ENCODE measurements at places on chromosomes 3 and 15.

DNA sequence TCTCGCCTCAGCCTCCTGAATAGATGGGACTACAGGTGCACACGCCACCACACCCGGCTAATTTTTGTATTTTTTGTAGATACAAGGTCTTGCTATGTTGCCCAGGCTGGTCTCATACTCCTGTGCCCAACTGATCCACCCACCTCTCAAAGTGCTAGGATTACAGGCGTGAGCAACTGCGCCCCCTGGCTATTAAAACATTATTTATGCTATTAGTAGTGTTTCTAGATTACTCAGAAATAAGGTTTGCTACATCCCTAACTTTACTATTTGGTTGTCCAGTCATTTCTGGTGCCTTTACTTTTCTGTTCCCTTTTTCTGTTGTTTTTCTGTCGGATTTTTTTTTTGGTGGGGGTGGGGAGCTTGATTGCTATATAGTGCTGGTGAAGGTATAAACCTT is 393.6 kb upstream of the TPM1 start:
- DNase-seq = no peak

GRCh38 chr3:122013448-122013925 is 8.6 kb downstream of the ILDR1 start:
- DNase-seq = no peak

- no peak for DNase-seq
Observed at GRCh38 chr3:189577050-189577951, 53.9 kb upstream of the TP63 start.

GRCh38 chr15:67023517-67024313 is 41.7 kb upstream of the SMAD3 start:
- no peak for DNase-seq

GRCh38 chr3:27193056-27193455 is 176.1 kb downstream of the NEK10 start:
- DNase-seq = no peak

DNA sequence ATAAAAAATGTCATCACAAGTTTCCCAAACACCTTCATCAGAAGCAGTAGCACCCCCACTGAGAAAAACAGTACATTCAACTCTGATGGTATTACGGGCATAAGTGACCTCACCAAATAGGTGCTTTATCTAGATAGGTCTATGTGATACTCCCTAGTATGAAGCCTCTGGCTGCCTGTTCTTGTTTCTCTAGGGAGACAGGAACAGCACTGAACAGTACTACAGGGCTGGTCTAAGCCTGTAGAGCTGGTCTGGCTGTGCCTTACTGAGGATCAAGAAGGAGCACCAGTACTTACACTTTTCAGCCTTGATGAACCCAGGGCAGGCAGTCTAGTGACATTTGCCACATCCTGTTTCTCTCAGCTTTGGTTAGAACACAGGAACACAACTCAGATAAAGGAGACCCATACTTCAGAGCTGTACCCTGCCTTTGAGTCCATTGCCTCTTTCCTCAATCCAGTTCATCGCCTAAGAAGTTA is 35.9 kb downstream of the OXNAD1 start:
- DNase-seq = no peak

DNA sequence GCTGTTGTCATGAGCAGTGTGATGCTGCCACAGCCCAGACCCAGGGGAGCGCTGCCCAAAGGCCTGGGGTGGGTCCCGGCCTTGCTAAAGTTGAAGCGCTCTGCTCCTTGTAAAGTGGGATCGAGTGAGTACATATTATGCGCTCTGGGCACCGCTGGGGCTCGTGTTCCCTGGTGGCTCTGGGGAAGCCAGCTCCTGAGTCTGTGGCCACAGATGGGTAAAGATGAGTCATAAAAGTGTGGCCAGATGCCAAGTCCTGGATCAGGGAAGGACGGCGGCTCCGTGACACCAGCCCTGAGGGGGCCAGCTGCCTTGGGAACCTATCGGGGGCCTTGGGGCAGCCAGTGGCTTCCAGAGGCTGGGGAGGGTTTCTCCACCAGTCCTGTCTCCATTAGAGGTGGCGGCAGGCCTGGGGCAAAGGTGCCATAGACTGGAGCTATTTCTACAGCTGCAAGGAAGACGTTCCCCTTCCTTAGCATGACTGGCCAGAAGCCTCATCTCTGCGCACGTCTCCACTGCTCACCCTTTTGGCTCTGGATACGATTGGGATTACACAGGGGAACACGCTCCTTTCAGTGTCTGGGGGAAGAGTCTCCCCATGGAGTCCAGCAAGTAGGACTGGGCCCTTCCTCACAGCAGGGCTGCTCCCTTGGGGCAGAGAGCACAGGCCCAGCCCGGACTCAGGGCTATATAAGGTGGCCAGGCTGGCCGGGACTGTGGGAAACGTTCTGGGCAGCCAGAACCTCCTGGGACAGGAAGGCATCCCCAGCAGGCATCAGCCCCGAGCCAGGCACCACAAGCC is 1.2 kb upstream of the ITIH4 start:
- DNase-seq = no peak

- peak; percentile 61 for DNase-seq
Observed at GRCh38 chr3:182793663-182794454, 555 bp downstream of the ATP11B start.

GRCh38 chr3:101842245-101842934 is 6.9 kb upstream of the NFKBIZ start:
- no peak for DNase-seq

- no peak for DNase-seq
Observed at GRCh38 chr3:141682007-141682406, 56.1 kb upstream of the RNF7 start.

GRCh38 chr3:60142009-60142408 is 1092.2 kb upstream of the CFAP20DC start:
- no peak for DNase-seq

- DNase-seq = no peak
Observed at GRCh38 chr3:97954228-97954827, 17.9 kb downstream of the RIOX2 start.

- DNase-seq = no peak
Observed at GRCh38 chr3:12893247-12893646, 51.9 kb upstream of the RPL32 start.

GRCh38 chr3:112437146-112438022 is 61.9 kb downstream of the BTLA start:
- DNase-seq = no peak

DNA sequence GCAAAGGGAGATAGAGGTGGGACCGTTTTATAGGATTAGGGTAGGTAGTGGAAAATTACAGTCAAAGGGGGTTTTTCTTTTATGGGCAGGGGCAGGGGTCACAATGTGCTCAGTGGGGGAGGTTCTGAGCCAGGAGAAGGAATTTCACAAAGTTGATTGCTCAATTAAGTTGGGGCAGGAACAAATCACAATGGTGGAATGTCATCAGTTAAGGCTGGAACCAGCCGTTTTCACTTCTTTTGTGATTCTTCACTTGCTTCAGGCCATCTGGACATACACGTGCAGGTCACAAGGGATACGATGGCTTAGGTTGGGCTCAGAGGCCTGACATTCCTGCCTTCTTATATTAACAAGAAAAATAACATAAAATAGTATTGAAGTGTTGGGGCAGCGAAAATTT is 453.8 kb downstream of the VGLL3 start:
- DNase-seq = no peak

- no peak for DNase-seq
Observed at GRCh38 chr15:73522011-73522410, 79.0 kb downstream of the REC114 start.

DNA sequence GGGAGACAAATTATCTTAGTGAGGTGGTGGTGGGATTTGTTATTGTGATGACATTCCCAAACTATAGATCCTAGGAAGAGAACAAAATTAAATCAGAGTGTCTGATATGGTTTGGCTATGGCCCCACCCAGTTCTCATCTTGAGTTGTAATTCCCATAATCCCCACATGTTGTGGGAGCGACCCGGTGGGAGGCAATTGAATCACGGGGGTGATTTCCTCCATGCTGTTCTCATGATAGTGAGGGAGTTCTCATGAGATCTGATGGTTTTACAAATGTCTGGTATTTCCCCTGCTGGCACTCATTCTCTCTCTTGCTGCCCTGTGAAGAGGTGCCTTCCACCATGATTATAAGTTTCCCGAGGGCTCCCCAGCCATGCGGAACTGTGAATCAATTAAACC is 62.0 kb downstream of the RPL22L1 start:
- no peak for DNase-seq

DNA sequence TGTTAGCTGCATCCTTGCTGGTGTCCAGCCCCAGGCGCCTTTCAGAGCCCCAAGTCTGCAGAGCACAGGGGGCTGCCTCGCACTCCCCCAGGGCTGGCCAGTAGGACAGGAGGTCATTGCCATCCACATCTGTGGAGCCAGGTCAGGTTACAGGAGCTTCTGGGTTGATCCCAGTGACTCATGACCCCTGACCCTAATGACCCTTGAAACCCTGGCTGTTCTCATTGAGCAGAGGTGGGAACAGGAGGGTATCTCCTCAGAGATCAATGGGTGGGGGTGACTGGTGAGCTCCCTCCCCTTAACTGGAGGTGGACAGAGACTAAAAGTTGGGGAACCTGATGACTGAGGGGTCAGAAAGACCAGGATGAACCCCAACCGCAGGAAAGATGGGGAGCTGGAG is 6.1 kb upstream of the SLC26A6 start:
- DNase-seq = no peak

GRCh38 chr3:40624189-40624769 is 99.5 kb downstream of the ZNF621 start:
- DNase-seq = no peak

DNA sequence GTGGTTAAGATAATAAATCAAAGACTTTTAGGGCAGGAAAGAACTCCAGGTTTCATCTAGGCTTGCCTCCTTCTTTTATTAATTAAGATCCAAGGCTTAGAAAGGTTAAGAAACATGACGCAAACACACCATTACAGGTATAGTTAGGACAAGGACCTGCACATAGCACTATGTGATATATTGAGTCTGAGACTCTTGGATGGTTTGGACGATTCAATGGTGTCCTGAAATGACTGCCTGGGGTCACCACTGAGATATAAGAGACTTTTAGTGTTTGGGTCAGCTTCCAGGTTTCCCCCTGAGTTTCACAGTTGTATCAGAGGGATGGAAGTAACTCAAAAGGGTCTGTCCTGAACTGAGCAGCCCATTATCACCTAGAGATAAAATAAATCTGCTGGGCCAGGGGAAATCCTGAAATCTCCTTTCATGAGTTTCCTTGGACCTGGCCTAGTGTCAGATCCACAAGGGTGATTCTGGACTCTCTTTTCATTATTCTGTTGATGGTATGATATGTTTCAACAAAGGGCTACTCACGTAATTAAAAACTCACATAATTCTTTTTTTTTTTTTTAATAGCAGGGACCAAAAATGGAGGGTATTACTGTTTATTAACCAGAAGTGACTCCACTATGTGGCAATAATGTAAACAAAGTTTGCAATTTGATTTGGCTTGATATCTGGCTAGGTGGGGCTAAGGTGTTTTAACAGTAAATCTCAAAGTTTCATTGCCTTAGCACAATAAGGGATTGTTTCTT is 55.6 kb upstream of the ADGRG7 start:
- DNase-seq = no peak

DNA sequence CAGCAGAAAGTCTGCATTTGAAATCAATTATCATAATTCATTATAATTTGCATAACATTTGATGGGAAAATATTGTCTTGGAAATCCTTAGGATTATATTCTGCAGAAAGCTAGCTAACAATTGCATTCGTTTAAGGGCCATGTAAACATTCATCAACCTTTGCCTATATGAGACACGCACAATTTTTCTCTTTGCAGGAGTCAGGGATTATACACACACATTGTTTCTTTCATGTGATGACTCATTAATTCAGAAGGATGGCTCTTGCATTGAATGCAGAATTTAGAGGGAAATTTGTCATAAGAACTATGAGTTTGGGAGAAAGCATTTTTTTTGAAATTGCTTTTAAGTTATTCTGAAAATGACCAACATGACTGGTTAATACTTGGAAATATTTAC is 844.7 kb downstream of the DIPK2A start:
- DNase-seq = no peak

DNA sequence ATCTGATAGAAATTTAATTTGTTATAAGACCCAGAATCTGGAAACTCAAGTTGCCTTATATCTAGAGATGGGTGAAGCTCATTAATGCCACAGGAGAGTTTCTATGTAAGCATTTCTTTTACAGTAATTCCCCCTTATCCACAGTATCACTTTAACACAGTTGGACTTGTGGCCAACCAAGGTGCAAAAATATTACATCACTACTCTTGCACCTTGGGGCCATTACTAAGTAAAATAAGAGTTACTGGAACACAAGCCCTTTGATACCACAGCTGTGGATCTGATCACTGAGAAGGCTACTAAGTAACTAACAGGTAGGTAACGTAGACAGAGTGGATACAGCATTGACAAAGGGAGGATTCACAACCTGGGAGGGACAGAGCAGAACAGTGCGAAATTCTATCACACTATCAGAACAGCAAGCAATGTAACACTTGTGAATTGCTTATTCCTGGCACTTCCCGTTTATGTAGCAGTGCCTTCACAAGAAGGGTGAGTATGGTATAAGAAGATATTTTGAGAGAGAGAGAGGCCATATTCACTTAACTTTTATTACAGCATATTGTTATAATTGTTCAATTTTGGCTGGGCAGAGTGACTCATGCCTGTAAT is 33.9 kb upstream of the TOPBP1 start:
- DNase-seq = no peak

GRCh38 chr3:154040283-154040682 is 80.9 kb upstream of the ARHGEF26 start:
- DNase-seq = no peak

DNA sequence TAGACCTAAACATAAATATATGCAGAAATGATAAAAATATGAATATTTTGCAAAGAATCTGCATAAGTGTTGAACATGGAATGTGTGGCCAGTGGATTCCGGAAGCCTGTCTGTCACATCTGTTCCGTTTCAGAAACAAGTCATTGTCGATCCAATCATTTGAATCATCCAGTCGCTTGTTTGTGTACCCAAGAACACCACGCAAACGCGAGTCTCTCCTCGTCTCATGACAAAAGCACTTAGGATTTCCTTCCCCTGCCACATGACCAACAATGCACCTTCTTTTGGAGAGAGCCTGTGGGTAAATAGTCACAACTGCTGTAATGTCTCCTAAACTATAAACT is 80.2 kb downstream of the FMN1 start:
- DNase-seq = no peak

- DNase-seq = no peak
Observed at GRCh38 chr3:156509189-156510174, 45.4 kb downstream of the SSR3 start.

- DNase-seq = no peak
Observed at GRCh38 chr3:102060814-102061213, 211.5 kb downstream of the NFKBIZ start.

DNA sequence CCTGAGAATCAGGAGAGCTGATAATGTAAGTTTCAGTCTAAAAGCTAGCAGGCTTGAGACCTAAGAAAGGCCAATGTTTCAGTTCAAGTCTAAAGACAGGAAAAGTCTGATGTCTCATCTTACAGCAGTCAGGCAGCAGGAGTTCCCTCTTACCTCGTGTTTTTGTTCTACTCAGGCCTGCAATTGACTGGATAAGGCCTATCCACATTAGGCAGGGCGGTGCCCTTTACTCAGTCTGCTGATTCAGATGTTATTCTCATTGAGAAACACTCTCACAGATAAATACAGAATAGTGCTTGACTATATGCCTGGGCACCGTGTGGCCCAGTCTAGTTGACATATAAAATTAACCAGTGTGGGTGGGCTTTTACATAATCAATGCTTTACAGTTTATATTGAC is 122.4 kb downstream of the NR1D2 start:
- DNase-seq = no peak

Data from activated naive CD8-positive, alpha-beta T cell treated with anti-CD3 and anti-CD28 coated beads, Interleukin-2, amount 50 U/mL, for 24 hours (primary cell).